ENCODE measurements at places on chromosomes 5 and 9. TPM values are rescaled to one million over a fixed set of nuclear protein-coding genes. Genes with fewer than 3 reads are reported as not detected.

AK8 gene
- total RNA-seq: 0.58 TPM

DNA sequence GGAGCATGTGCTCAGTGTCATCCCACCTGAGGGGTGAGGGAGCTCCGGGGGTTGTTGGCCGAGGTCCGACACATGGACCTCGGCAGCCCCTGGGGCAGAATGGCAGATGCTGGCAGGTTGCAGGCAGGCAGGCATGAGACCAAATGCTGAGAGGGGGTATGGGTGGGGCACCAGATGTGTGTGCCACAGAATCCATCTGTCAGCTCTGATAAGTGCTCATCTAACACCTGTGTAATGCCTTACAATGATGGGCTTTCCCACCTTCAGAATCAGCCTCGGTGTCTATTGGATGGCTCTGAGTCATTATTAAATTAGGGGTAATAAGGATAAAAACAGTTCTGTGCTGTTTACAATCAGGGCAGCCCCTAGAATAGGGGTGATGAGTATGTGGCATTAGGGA, 73.1 kb upstream of the SAP30L start:
- no peak for DNase-seq

GRCh38 chr5:145778144-145778900, 56.8 kb downstream of the PRELID2 start:
- no peak for DNase-seq

ADAMTS2 gene
- 28.7 TPM for total RNA-seq

GRCh38 chr9:34654323-34655051, 2.5 kb downstream of the IL11RA start:
- DNase-seq: peak; percentile 92

DNA sequence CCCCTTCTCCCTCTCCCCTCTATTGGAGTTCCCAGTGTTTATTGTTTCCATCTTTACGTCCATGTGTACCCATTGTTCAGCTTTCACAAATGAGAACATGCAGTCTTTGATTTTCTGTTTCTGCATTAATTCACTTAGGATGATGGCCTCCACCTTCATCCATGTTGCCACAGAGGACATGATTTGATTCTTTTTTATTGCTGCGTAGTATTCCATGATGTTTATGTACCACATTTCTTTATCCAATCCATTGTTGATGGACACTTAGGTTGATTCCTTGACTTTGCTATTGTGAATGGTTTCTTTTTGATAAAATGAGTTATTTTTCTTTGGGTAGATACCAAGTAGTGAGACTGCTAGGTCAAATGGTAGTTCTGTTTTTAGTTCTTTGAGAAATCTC, 88.9 kb downstream of the NDUFS4 start:
- DNase-seq: no peak

- DNase-seq: no peak
Measured at GRCh38 chr5:149586708-149587318, 5.5 kb downstream of the ARHGEF37 start.

ST8SIA4 gene
- 9.3 TPM for total RNA-seq

GRCh38 chr9:89522261-89522958, 24.5 kb upstream of the SEMA4D start:
- peak; percentile 48 for DNase-seq

All from muscle of leg (tissue), 16 donors.